ENCODE measurements at places on chromosomes 5 and 9. TPM values are rescaled to one million over a fixed set of nuclear protein-coding genes. Genes with fewer than 3 reads are reported as not detected.

- no peak for DNase-seq
Measured at GRCh38 chr5:178419196-178419595, 171.0 kb downstream of the COL23A1 start.

DNA sequence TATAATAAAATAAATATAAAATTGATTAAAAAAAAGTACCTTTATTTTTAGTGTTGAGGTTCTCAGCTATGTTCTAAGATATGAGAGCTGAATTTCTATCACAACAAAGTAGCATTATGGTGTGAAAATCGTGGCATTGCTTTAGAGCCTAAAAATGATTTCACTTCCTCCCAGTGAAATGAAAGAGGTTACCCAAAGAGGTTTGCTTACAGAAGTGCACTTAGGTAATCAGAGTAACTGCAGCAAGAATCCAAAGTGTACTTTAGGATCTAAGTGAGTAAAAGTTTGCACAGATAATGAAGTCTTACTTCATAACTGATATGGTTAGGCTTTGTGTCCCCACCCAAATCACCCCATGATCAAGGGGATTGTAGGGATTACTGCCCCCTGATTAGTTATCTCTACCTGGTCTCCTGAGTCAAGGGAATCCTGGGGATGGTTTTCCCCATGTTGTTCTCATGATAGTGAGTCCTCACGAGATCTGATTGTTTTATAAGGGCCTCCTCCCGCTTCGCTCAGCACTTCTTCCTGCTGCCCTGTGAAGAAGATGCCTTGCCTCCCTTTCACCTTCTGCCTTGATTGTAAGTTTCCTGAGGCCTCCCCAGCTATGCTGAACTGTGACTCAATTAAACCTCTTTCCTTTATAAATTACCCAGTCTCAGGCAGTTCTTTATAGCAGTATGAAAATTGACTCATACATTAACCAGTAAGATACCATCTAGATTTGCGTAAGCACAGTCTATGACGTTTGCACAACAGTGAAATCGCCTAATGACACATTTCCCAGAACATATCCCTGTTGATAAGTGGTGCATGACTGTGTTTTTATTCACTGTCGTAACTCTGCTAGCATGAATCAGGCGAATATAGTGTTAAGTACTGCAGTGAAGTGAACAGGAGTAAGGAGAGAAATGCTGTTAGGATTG, 40.3 kb upstream of the LRRC70 start:
- DNase-seq, result peak; percentile 61

DNA sequence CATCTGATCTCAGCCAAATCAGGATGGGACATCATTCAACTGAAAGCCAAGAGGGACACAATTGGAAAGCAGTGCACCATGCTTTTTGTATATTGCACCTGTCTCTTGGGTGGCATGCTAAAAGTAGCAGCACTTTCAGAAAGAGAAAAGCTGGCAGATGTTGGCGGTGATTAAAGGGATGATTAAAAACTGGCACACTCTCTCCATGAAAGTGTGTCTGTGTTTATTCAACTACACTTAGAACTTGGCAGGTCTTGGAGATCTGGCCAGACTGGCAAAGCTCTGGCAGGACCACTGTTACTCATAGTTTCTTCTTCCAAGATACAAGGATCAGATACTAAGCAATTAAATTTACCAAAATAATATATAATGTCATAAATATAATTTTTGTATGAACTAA, 112.9 kb upstream of the ELAVL2 start:
- no peak for DNase-seq

DNA sequence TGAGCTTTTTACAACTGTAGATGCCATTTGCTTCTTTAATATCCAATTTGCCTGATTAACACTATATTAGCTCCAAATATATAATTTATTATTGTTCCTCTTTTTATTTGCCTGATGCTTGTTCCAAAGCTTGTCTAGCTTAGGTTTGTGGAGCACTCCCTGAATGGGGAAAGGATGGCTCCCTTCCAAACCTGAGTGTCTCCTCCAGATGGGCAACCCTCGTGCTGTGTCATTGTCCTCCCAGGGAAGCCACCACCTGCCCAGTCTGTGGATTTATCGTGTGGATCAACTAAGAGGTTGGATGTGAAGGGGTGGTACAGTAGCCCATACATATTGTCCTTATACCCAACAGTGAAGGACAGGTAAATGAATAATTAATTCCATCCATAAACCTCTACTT, 404.9 kb downstream of the CDK5RAP2 start:
- no peak for DNase-seq

DNA sequence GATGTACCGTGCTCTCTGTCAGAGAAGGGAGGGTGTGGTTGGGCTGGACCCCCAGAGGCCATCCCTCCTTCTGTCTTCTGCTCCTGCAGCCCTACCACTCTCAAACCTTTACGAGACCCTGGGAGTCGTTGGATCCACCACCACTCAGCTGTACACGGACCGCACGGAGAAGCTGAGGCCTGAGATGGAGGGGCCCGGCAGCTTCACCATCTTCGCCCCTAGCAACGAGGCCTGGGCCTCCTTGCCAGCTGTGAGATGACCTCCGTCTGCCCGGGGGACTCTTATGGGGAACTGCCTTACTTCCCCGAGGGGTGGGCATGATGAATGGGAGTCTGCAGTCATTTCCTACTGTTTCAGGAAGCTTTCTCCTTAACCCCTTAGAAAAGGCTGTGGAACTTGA, 17.5 kb downstream of the TGFBI start:
- no peak for DNase-seq

DNA sequence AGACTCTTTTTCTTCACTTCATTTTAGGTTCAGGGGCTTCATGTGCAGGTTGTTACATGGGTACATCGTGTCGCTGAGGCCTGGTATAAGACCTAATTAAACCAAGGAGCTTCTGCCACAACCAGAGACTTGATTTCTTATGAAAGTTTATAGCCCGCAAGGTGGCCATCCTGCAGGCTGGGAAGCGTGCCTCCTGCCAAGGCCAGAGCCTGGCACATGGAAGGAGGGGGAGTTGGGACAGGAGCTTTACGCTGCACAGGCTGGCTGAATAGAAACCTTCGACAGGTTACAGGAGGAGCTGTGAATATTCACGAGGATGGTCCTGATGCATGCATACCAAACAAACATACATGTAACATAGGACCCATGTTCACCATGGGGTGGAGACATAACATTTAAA, 50.1 kb upstream of the SIMC1 start:
- DNase-seq, result no peak

- DNase-seq, result no peak
Measured at GRCh38 chr5:59390074-59390659, 503.4 kb downstream of the PDE4D start.

- DNase-seq, result no peak
Measured at GRCh38 chr9:107992271-107992670, 502.7 kb upstream of the KLF4 start.

GRCh38 chr9:110217656-110218099, 9.7 kb upstream of the C9orf152 start:
- no peak for DNase-seq

DNA sequence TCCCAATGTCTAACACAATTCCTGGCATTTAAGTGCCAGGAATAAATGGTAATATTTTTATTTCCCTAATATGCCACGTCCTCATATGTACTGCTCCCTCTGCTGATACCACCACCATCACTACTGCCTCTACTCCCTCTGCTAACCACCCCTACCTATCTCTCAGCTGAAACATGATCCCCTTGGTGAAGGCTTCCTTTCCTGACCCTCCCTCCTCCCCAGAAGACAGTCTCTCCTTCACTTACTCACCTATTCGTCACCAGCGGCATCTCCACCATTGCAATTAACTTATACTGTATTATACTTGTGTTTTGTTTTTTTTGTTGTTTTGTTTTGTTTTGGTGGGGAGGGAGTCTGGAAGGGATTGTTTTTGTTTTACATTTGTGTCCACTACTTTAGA, 4.8 kb downstream of the DENND1A start:
- no peak for DNase-seq

- DNase-seq, result no peak
Measured at GRCh38 chr9:22169727-22170503, 160.8 kb upstream of the CDKN2B start.

DNA sequence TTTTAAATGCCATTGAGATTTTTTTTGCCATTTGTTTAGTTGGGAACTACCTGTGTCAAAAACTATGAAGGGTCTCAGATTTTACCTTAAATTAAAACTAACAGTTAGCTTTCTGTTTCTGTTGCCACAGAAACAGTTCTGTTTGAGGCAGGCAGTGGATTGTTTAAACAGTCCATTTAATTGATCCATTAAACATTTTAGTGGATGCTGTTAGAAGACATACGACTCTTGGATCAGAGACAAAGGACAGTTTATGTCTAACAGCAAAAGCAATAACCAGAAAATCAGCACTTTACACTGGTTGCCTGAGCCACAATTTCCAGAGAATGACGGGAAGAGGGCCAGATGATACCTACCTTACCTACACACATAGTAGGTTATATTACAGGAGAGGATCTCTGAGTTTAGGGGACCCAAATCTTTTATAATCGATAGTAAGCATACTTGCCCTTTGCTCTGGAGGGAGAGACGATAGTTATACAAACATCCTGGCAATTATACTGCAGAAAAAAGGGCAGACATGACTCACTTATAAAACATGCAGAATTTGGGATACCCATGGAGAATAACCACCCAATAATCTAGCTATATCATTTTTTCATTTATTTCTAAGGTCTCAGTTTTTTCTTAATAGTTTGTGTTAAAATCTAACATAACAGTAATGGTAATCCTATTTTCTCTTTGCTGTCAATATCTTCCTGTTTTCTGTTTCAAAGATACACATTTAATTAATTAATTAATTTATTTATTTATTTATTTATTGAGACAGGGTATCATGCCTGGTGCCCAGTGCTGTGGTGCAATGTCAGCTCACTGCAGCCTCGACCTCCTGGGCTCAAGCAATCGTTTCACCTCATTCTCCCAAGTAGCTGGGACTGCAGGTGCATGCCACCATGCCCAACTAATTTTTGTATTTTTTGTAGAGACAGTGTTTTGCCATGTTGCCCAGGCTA, 136.7 kb upstream of the TNFAIP8 start:
- no peak for DNase-seq

- DNase-seq, result no peak
Measured at GRCh38 chr5:31861601-31862000, 222.7 kb downstream of the PDZD2 start.

DNA sequence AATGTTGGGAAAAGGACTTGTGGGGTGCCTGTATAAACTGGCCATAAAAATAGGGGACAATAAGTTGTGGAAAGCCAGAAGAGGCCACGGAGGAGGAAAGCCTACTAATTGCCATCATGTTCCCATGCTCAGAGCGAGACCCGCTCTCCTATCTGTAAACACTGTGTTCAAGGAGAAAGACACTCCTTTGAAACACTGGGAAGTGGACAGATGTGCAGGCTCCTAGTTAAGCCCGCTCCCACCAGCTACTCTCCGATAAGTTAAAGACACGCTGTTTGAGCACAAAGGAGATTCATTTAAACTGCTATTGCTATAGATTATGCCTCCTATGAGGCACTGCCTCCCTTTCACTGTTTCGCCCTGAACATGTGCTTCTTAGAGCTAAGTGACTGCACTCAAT, 9.3 kb downstream of the CRAT start:
- no peak for DNase-seq

DNA sequence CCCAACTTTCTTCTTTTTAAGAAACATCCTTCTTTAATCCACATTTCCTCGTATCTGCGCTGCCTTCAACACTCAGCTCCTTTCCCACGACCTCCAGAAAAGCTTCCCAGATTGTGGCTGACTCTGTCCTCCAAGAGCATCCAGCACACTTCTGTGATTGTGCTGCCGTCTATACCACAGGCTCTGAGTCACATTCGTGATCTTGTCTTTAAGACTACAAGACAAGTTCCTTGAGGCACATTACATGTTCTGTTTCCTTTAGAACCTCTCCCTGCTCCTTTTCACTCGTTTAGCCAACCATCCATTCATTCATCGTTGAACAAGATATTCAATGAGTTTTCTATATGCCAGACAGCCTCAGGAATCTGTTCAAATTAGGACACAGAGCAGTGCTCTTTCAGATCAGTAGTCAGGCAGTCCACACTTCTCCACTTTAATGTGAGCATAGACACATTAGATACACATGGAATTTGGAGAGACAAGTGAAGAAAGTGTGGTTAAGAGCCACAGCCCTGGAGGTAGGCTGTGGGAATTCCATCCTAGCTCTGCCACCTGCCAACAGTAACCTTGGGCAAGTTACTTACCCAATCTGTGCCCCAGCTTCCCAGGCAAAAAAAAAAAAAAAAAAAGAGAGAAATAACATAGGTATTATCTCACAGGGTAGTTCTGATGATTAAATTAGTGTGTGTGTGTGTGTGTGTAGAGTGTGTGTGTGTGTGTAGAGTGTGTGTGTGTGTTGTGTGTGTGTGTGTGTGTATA, 18.9 kb downstream of the WHRN start:
- DNase-seq, result no peak

DNA sequence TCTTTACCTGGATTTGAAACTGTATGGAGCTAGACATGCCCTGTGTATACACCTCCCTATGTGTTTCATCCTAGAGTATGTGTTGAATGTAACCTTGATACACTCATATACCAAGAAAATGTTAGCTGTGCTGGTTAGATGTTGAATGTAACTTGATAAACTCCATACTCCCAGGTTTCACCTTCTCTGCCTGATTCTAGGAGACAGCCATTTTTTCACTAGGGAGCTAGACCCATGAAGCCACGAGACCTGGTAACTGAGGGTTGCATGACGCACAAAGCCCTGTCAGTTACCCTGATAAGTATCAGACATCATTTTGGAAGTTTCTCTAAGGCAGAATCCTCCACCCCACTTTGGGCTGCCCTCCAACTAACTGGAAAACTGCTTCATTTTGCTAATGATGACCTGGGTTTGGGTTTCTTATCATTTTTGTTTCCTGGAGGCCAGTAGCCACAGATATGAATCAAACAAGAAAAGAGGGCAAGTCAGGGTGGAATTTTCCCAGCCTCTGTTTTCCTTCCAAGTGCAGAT, 478.5 kb upstream of the KIF2A start:
- DNase-seq, result no peak

GRCh38 chr9:98974994-98975712, 31.4 kb downstream of the COL15A1 start:
- DNase-seq, result peak; percentile 80

DNA sequence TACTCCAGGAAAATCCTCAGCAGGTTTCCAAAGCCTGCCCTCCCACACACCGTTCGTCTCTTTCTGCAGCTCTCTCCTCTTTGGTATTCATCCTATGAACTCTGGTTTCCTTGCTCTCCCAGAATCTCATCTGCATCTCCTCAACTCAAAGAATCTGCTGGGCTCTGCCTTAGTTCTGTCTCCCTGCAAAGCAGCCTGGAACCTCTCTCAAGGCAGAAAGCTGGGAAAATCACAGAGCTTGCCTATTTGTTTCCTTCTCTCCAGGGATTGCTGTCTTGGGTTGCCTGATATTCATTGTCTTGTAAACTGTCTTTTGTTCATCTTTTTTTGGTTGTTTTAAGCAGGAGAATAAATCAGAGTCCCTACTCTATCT, 5.3 kb upstream of the ERAP2 start:
- no peak for DNase-seq

- DNase-seq, result no peak
Measured at GRCh38 chr5:116898917-116899316, 324.3 kb upstream of the SEMA6A start.

Gene LCN15
- not detected for total RNA-seq

Gene PFN3
- not detected for total RNA-seq

Gene CCNO
- 3.9 TPM for total RNA-seq

Gene COQ4
- total RNA-seq, result 48.9 TPM

Gene ARSI
- 0.65 TPM for total RNA-seq

Gene PRDM9
- not detected for total RNA-seq

Gene ERP44
- total RNA-seq, result 23.9 TPM
